Right cardiac atrium (tissue), 5 donors: ENCODE measurements at places on chromosomes 13 and 19. TPM values are rescaled to one million over a fixed set of nuclear protein-coding genes. Genes with fewer than 3 reads are reported as not detected.

The FLT3LG gene
- total RNA-seq = 5.3 TPM

The PEX11G gene
- 2.2 TPM for total RNA-seq

The PODNL1 gene
- 3.2 TPM for total RNA-seq

DNA sequence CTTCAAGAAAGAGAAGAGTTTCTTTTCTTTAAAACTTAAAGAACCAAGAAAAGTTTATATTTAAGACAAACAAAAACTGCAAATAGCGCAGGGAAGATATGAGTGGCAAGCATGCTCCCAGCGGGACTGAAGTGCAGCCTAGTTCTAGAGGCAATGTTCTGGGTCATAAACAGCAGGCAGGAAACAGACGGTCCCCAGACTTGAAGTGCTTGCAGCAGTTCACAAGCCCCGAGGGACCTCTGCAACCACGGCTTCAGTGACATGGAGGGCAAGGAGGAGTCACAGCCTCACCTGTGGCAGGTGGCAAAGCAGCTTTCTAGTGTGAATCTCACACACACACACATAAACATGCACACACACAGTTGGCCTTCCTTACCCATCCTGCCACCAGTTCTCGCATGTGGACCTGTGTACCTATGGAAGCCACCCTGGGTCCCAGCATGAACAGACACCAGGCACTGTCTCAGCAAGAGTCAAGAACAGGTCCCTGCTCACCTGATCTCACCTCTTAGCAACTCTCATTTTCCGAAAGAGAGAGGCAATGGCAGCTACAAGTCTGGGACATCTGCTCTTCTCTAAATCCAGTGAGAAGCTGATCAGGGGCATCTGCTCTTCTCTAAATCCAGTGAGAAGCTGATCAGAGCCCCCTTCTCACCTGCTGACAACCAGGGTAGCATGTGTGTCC, 162.0 kb downstream of the EFNB2 start:
- DNase-seq = no peak

DNA sequence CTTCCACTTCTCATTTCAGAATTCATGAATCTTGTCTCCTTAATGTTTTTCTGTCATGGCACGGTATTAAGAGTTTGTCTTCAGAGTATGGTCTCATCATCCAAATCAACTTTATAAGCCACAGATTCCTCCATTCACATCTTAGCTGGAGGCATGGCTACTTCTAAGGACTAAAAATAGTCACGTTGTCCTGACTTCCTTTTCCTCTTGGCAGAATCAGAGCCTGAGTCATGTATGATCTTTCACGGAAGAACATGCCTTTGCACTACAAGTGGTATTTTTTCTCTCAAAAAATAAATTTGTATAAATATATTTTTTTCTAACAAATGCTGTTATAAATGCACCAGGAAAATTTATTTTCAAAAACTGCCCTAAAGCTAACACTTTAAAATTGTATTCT, 71.4 kb downstream of the ALOX5AP start:
- DNase-seq = no peak

GRCh38 chr19:55096061-55096701, 20.5 kb downstream of the EPS8L1 start:
- DNase-seq = peak; percentile 28

- peak; percentile 77 for DNase-seq
Observed at GRCh38 chr13:28412981-28413380, 81.9 kb downstream of the FLT1 start.

- DNase-seq = no peak
Observed at GRCh38 chr19:15524781-15525180, 16.5 kb downstream of the CYP4F22 start.

DNA sequence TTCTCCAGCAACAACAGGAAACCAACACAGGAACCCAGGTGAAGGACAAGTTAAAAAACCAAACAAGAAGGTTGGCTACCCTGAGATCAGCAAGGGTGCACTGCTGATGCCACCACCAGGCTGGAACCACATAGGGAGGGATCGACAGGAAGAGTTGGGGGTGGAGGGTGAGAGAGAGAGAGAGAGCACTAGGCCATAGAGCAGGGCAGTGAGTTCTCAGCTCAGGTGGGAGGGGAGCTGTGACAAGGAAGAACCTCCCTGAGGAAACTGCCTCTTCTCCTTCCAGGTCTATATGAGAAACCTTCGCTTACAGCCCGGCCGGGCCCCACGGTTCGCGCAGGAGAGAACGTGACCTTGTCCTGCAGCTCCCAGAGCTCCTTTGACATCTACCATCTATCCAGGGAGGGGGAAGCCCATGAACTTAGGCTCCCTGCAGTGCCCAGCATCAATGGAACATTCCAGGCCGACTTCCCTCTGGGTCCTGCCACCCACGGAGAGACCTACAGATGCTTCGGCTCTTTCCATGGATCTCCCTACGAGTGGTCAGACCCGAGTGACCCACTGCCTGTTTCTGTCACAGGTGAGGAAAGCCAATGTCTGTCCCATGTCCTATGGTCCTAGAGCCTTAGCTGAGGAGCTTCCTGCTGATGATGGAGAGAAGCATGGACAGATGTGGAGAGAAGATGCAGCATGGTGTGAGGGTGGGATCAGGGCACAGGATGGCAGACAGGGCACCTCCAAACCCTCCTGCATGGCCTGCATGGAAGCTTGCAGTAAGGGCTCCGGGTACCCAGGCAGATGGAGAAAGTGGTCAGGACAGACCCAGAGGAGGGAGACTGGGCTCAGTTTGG, 2.5 kb downstream of the KIR2DL4 start:
- no peak for DNase-seq
